ENCODE measurements at places on chromosomes 2 and 18.

DNA sequence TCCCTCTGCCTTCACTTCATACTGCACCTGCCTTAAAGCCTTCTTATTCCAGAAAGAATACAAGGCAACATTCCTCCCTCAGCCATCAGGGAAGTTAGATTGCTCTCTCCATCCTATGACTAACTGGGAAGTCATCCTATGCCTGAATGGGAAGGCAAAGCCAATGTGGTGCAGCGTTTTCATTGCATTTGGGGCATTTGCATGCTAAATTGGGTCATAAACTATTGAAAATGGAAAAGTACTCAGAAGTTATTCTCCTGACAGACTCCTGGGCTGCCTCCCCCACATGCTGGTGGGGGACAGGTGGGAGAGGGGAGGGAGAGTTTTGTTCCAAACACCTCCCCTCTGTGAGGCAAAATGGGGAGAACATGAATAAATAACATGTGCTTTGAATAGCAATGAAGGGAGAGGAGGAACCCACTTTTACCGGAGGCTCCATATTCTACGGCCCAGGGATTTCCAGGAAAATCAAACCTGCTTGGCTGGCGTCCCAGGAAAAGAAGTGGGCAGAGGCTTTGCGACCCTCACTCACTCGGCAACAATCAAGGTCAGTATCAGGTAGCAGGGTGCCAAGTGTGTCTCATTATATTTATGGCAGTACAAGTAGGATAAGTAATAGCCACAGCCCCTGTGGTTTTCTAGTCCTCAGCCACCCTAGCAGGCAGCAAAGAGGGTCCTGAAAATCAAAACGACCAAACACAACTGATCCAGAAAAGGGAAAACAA lies 84.1 kb downstream of the BOD1L2 start:
- no peak for DNase-seq

- DNase-seq: no peak
Observed at GRCh38 chr2:118006861-118007260, 7.0 kb downstream of the CCDC93 start.

- no peak for DNase-seq
Observed at GRCh38 chr2:233848276-233848675, 6.1 kb downstream of the HJURP start.

DNA sequence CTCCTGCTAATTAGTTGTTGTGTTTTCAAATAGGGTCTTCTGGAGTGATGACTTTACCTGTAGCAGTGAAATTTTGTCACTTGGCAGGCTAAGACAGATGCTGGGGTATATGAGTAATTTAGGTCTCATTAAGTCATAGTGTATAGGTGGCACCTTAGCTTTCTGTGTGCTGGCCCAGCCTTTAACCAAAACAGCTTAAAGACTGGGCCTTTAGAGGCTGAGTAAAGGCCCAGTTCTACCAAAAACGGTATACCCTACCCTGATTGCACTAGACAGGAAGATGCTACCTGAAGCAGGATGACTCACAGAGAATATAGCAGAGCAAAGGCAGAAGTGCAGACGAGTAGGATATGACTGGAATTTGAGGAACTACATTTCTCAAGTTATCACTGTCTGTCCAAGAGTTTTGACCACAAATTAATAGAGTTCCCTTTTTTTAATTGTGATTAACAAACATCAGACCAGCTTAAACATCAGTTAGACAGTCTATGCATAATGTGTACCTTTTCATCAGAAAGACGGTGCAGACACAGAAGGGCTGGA lies 337.9 kb upstream of the SALL3 start:
- DNase-seq: no peak

DNA sequence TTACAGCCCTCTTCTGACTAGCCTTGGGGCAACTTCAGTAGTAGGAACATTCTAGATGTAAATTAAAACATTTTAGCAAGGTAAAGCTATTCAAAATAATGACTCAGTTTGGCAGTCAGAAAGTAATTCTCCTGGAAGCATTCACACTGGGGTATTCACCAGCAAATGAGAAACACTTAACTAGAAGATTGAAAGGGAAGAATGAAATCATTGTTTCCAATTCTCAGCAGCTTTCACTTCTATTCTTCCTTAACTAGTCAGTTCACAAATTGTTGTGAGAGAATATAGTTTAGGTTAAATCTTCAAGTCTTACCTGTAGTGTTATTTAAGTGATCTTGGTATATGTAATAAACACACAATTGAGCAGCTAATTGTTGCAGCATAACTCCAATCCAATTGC lies 1135.6 kb upstream of the FAM98A start:
- DNase-seq: no peak

DNA sequence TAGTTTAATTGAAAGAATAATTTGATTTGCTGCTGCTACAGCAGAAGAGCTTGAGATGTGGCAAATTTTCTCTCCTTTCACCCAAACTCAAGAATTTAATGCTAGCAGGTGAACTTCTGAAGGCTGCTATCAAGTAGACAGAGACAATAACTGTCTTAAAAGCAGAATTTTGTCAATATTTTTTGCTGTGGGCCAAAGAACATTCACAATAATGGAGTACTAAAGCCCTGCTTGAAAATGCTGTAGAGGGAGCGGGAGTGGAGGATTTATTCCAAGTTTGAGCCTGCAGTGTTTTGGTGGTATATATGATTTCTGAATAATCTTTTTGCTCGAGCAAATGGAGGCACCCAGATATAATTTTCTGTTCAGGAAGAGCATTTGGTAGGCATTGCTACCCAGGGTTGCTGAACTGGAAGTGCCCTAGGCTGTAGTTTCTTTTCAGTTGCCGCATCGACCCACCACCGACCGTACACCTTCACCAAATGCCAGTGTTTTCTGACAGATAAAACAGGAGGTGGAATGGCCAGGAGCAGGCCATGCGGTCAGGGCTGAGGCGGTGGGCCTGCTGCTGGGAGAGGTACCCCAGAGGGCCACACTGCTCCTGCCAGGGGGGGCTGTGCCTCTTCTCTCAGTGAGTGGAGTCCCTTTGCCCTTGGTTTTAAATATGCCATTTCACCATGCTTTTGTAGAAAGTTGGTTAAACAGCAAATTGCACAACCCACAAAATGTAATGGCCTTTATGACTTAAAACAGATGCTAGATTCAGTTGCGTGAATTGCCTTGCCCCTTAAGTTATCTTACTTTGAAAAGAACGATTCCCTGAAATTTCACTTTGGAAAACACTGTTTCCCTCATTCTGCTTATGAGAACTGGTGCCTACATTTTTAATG lies 36.4 kb downstream of the TSHZ1 start:
- no peak for DNase-seq

DNA sequence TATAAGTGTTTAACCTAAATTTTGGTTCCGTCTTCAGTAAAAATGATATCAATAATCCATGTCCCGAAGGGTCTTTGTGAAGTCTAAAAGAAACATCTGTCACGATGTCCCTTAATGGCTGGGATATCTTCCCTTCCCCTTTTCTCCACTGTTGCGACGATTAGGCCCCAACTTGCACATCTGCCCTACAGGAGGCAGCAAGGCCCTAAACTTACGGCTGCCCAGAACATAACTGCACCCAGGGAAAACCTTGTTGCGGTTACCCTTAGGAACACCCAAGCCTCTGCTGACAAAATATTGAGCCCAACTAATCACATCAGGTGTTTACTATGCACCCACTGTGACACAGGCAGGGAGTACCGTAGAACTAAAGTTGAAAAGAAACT lies 1.3 kb upstream of the SMAD2 start:
- peak; percentile 37 for DNase-seq

DNA sequence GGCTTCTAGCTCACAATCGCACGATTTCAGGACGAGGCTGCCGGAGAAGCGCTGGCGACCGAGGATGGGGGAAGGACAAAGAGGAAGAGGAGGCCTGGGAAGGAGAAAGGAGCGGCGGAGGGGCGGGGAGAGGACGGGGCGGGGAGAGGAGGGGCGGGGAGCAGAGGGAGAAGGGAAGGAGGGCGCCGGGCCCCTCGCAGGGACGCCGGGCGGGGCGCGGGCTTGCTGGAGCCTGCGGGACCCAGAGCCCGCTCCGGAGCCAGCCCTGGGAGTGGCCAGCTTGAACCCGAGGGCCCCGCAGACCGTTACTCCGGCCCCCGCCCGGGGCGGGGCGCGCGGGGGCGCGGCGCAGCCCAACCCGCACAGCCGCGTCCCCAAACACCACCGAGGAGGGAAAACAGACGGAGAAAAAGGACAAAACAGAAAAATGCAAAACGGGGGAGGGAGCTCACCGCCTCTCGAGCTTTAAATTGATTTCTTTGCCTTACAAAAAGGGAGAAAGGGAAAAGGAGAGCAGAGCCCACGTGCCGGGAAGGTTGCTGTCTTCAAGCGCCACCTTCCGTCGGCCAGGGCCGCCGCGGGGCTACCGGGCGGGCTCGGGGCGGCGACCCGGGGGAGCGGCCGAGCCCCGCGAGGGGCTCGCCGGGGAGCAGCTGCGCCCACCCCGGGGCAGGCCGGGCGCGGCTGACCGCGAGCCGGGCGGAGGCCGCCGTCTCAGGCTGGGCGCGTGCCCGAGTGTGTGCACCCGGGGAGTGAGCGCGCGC lies 781 bp upstream of the SOX11 start:
- no peak for DNase-seq

DNA sequence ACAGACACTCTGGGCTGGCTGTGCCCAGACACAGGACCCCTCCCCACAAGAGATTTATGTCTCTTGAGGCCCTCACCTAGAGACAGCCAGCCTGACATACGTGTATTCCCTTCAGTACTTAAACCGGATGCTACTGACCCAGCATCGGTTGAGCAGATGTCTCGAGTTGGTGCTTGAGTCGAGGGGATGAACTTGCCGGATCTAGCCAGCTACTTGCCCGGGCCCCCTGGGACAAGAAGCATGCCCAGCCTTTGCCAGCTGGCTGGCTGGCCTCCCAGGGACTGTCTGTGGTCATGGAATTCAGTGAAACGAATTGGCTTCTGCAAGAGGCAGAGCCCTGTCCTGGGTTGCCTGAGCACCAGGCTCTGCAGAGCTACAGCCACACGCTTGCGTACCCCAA lies 36.0 kb downstream of the DNMT3A start:
- DNase-seq: no peak

GRCh38 chr2:17318013-17318412 lies 200.2 kb downstream of the RAD51AP2 start:
- DNase-seq: no peak

DNA sequence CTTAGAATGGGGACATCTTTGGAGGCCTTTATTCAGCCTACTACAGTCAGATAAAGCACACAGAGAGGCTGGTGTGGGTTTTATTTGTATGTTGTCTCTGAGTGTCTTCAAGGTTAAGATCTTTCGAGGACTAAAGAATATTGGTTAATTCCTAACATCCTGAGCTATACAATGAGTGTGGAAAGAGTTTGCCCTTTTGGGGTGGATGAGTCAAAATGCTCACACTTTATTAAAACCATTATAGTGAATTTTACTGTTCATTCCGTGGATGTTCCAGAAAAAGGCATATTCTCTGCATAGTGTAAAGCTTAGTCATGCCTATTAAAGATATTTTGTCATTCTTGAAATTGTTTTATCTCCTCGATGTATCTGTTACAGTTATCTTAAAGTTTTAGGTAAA lies 29.1 kb upstream of the SLC38A11 start:
- DNase-seq: no peak

- no peak for DNase-seq
Observed at GRCh38 chr2:225996462-225996828, 596.9 kb downstream of the NYAP2 start.

DNA sequence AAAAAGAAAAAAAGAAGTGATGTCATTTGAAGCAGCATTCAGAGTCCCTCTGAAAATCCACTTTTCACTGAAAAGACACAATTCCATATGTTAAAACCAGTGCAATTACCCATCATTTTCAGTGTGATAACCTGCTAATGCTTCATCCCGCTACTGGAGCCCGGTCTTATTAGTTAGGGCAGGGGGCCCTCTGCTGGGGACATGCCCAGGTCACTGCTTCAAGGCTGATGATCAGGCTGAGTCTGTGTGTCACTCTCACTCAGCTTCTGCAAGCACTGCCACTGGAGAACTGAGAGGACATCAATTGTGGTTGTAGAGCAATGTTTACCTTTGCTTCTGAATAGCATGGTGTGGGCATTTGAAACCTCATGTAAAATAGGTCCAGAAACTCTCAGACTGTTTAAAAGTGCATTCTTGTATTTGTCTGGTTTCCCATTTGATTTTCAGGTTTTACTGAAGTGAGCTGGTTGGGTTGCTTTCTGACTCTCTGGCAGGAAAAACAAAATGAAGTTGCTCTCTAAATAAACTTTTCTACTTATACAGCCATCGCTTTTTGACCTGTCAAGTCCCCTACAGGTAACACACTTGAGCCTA lies 49.2 kb upstream of the NXPH2 start:
- DNase-seq: no peak
